ENCODE measurements at places on chromosomes 13 and 19.

- DNase-seq, result no peak
These were observed 29.5 kb downstream of the COMP start for GRCh38 chr19:18761531-18762110.

DNA sequence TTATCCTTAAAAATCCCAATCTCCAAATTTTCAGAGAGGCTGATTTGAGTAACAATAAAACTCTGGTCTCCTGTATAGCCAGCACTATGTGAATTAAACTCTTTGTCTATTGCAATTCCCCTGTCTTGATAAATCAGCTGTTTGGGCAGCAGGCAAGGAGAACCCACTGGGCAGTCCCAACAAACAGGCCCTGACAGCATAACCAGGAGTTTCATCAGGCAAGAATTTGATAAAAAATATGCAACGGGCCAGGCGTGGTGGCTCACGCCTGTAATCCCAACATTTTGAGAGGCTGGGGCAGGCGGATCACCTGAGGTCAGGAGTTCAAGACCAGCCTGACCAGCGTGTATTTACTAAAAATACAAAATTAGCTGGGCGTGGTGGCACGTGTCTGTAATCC is 42.1 kb downstream of the STK24 start:
- DNase-seq, result no peak

DNA sequence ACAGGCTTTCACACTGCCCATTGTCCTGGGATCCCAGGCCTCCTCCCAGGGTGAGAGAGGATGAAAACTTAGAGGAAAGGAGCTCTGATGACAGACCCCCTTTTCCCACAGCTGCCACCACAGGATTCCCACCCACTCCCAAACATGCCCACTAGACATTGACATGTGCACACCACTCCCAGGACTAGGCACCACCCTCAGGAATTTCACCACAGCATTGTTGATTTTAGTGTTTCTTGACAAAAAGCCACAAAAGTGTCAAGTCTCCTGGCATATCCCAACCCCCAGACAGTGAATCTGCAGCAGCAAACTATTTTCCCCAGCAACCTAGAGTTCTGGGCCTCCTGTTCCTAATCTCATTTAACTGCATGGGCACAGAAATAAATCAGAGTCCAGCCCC is 10.1 kb downstream of the ZNF714 start:
- peak; percentile 3 for DNase-seq

DNA sequence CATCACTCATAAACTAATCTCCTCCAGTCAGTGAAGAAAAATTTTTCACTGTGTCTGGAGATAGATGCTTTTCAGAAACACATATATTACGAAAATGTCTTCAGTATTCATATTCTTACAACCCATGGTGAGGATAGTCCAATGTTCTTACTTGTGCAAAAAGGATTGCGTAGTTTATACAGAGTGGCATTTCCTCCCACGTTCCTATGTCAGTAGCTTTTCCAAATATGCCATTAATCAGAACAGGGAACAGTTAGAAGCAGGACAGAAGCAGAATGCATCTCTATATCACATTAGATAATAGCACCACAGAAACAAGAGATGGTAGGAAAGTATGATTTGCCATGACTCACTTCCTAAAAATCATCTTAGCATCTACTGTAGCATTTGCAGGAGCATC is 282.9 kb downstream of the SLITRK5 start:
- DNase-seq, result no peak

GRCh38 chr19:4197625-4198466 is 15.4 kb downstream of the ANKRD24 start:
- no peak for DNase-seq

DNA sequence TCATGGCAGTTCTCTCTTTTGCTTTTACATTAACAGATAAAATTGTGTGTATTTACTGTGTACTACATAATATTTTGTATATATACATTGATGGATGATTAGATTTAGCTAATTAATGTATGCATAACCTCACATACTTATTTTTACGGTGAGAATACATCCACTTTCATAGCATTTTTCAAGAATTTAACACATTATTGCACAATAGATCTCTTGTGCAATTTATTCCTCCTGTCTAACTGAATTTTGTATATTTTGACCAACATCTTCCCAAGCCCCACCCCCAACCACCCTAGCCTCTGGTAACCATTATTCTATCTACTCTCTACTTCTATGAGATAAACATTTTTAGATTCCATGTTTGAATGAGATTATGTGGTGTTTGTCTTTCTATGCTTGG is 194.7 kb downstream of the RBM26 start:
- DNase-seq, result no peak

- no peak for DNase-seq
These were observed 209.1 kb downstream of the IRS2 start for GRCh38 chr13:109577191-109577700.

- no peak for DNase-seq
These were observed 32.7 kb downstream of the CLEC17A start for GRCh38 chr19:14615623-14616022.

DNA sequence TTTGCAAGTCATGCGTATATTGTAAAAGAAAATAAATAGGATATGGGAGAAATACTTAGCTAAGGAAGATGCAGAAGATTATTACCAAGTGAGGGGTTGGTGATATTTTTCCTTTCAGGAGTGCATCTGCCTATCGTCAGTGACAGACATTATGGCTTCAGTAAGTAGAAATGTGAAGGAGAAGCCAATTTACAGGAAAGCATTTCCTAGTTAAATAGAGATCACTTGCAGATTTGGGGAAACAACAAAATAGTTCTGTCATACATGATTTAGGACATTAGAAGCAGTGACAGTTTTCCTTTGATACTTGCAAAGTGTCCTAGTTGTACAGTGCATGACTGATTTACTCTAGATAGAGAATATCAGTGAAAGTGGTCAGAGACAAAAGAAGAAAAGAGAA is 747.8 kb upstream of the KLHL1 start:
- DNase-seq, result no peak

DNA sequence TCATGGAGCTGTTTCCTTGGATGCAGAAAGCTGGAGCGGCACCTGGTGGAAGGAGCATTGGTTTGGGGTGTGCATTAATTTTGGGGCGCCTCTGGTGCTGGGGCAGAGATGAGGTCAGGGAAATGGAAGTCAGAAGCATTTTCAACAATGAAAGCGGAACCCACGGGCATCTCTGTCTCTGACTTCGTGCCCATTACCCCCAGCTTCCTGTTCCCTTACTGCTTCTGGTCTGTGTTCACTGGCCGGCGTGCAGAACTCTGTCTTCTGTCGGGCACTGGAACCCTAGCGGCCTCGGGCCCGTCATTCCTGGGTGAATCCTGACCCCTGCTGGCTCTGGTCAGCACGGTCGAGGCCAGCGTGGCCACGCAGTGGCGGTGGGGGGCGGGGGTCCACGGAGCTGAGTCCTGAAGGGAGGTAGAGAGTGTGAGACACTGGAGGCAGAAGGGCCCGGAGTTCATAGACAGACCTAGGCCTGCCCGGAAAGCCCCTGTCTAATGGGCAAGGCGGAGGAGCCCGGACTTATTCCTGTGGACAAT is 7.9 kb upstream of the LINGO3 start:
- no peak for DNase-seq

- DNase-seq, result no peak
These were observed 8.1 kb upstream of the LILRB4 start for GRCh38 chr19:54654447-54655321.

DNA sequence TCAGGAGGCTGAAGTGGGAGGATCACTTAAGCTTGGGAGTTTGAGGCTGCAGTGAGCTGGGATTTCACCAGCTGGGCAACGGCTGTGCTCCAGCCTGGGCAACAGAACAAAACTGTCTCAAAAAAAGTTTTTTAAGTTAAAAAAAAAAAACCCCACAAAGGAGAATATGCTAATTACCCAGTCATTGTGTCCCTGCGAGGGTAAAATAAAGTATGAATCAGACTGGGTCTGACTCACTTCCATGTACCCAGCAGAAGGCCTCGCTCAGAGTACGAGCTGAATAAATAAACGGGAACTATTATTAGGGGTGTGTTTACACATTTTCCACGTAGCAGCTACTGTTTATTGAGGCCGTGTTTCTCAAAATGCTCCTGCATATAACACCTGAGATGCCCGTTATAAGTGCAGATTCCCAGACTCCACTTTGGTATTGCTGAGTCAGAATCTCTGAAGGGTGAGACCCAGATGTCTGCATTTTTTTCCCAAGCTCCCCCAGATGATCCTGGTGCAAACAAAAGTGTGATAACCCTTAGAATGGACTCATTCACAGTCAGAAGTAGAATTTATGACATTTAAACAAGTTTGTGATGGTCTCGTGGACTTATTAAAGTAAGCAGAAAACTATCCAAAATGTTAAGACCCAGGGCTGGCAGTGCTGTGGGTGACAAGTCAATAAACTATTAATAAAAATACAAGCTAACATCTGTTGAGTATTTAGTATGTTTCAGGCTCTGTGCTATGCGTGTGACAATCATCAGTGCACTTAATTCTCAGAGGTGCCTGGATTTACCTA is 28.2 kb downstream of the KCNC3 start:
- peak; percentile 4 for DNase-seq

DNA sequence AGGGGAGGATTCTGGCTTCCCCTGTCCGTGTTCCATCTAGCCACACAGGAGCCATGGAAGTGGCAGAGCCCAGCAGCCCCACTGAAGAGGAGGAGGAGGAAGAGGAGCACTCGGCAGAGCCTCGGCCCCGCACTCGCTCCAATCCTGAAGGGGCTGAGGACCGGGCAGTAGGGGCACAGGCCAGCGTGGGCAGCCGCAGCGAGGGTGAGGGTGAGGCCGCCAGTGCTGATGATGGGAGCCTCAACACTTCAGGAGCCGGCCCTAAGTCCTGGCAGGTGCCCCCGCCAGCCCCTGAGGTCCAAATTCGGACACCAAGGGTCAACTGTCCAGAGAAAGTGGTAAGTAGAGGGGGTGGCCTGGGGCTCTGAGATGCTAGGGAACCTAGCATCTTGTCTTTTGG is 1.5 kb downstream of the BABAM1 start:
- DNase-seq, result no peak

GRCh38 chr19:58346961-58347929 is 6.0 kb downstream of the A1BG start:
- DNase-seq, result no peak

DNA sequence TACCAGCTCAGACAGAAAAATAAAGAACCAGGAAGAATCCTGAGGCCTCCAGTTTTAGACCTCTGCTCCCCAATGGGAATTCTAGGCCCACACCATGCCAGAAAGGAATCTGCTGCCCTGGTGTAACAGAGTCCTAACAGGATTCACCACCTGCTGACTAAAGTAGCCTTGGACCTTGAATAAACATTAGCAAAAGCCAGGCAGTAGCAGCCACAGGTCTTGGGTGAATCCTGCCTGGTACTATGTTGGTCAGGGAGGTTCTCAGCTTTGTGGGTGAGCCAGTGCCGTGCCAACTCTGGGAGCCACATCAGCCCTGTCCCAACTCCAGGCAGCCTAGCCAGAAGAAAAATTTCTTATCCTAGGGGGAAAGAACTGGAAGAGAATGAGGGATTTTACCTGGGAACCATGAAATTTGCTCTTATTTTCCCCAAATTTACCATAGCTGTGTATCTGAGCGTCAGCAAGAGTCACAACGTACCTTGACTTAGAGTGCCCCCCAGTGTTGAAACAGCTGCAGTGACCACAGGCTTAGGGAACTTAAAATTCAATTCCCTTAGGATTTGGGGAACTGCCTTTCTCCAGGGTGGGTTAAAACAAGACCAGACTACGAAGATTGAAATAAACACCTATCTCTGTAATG is 1895.6 kb upstream of the PRR20A start:
- no peak for DNase-seq

DNA sequence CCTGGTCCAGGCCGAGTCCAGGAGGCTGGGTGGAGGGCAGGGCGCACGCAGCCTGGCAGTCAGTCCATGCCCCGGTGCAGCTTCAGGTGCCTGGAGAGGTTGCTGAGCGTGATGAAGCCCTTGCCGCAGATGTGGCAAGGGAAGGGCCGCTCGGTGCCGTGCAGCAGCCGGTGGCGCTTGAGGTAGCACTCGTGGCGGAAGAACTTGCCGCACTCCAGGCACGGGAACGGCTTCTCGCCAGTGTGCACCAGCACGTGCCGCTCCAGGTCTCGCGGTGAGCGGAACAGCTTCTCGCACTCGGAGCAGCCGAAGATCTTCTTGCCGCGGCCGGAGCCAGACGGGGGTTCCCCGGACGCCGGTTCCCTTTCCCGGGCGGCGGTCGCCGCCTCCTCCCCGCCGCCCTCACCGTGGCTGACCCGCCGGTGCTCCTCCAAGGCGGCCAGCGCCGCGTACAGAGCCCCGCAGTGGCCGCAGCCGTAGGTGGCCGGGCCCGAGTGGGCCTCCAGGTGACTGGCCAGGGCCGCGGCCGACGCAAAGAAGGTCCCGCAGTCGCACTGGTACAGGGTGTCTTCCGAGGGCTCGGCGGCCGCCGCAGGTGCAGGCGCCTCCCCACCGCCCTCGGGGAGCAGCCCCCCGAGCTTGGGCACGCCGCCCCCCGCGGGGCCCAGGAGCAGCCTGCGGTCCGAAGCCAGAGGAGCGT is 6.8 kb downstream of the FIZ1 start:
- DNase-seq, result no peak

DNA sequence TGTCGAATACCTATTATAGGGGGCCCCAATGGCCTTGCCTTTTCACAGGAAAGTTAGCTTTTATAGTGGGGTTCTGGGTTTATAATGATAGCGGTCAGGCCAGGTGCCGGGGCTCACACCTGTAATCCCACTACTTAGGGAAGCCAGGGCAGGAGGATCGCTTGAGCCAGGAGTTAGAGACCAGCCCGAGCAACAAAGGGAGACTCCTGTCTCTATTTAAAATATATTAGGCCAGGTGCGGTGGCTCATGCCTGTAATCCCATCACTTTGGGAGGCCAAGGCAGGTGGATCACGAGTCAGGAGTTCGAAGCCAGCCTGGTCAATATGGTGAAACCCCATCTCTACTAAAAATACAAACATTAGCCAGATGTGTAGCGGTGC is 7.3 kb downstream of the RPS11 start:
- DNase-seq, result no peak

GRCh38 chr19:54339646-54340358 is 840 bp upstream of the LILRA4 start:
- no peak for DNase-seq

- DNase-seq, result no peak
These were observed 21.3 kb downstream of the ZNF607 start for GRCh38 chr19:37698216-37698615.
